Stimulated activated CD8-positive, alpha-beta memory T cell treated with anti-CD3 and anti-CD28 coated beads, Interleukin-7, amount 100 ng/mL, for 48 hours (primary cell): ENCODE measurements at places on chromosomes 13 and 19.

DNA sequence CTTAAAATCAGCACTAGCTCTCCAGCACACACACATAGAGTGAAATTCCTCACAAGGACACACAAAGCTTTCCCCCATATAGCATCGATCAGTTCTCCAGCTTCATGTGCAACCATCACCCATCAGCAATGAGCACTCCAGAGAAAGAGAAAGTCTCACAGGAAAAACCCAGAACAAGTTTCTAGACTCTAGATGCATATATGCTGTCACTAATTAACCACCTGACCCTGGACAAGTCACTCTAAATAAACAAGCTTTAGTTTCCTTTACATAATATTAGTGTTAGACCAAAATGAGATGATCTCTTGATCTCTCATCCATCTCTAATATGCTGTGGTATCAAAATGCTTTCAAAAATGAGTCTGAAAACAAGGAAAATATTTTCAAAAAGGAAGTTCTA is 81.2 kb downstream of the TBC1D4 start:
- no peak for DNase-seq

DNA sequence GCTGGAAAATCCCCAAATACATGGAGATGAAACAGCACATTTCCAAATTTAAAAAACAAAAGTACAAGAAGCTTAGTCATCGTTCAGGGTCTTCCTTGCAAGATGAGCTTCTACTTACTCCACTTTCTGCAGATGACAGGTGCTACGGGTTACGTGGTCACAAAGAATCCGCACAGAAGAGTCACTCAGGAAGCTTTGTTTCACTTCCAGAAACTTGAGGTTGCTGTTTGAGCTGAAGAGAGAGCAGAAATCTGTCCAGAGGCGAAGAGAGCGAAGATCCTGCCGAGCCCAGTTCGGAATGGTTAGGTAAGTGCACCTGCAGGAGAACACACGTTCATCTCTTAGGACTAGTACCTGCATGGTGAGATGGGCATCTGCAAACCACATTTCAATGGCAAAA is 9.4 kb downstream of the NLRP7 start:
- no peak for DNase-seq

DNA sequence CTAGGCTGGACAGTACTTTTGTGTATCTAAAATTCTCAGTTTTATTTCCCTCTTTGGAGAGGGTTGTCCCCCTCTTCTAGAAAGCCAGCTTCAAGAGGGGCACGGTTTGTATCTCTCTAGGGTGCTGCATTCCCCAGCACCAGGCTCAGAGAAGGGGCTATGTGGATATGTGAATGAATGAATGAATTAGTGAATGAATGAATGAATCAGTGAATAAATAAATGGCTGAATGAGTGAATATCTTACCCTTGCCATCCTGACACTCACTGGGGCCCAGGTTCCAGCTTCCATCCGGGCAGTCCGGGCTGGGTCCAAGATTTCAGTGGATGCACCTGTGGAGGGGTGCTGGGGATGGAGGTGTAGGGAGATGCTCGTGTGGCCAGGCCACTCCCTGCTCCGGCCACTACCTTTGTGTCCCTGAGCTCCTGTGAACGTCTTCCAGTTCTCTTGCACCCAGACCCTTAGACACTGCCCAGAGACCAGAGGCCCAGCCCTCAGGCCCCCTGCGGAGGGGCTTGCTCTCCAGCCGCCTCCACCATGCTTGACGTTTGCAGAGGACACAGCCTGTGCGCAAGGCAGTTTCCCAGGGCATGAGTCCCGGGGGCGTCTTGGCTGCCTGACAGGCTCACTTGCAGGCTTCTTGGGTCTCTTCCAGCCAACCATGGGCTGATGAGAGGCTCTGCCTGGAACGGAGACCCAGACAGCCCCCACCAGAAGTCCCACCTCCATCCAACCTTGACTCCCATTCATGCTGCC is 2.8 kb upstream of the KCNN1 start:
- no peak for DNase-seq

GRCh38 chr19:42563352-42564210 is 31.1 kb downstream of the CEACAM8 start:
- no peak for DNase-seq

DNA sequence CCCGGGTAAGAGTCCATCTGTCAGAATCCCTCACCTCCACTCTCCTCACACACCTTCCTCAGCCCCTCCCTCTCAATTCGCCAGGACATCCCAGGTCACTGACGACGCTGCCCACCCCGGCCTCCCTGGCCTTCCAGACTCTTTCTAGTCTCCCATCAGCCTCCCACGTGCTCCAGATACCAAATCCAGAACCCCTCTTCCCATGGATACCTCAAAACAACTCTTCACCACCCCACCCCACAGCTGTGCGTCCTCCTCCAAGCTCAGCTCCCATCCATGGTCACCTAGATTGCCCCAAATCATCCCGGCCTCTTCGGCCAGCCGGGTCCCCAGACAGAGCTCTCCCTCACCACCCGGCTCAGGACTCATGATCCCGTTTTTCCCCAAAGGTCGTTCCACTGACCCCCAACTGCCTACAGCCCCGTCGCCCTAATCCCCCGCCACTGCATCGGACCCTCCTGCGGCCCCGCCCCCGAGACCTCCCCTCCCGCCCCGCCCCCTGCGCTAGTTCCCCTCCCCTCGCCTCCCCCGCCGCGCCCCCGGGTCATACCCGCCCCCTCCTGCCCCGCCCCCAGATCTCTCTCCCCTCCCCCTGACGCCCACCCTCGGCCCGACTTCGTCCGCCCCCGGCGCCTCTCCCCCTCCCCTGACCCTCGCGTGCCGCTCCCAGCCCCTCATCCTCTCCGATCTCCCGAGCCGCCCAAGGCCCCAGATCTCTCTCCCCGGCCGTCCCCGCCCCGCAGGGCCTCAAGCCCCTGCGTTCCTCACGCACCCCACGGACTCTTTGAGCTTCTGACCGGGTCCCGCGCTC is 546 bp downstream of the UBXN6 start:
- no peak for DNase-seq

- DNase-seq = no peak
These were observed 587 bp downstream of the TMEM238 start for GRCh38 chr19:55383279-55384130.

DNA sequence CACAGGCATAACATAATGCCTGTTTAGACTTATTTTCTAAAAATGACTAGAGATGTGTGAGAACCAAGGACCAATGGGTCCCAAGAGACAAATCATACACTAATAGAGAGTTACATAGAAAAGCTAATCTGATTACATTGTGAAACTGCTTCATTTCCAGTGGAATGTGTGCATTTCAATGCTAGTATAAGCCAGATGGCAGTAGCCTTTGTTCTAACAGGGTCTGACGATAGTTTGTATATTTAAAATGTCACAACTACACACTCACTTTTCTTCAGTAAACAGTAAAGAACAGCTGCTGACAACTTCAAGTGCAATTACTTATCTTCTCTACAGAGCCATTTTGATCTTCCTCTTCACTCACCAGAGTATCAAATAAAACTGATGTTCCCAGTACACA is 4.3 kb upstream of the SLITRK5 start:
- no peak for DNase-seq

- DNase-seq = no peak
These were observed 7.8 kb downstream of the LYL1 start for GRCh38 chr19:13094771-13095392.

DNA sequence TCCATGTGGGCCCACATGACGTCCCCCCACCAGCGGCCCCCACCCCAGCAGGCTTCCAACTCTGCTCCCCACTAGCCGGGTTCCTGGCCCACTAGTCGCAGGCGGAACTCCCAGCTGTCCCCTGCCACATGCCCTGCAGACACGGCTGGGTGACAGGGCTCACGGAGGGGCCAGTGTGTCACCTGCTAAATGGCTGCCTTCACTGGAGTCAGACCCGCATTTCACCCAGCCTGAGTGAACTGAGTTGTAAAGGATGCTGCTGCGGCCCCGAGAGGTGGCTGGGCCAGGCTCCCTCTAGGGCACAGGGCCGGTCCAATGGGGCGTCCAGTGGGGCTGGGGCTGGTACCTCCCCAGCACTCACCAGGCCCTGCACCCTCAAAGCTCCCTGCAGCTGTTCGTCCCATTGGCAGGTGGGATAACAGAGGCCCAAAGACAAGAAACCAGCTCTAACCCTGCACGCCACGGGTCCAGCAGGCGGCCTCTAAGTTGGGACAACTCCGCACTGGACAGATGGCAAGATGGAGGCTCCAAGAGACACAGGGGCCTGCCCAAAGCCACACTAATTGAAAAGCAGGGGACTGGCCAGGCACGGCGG is 3.2 kb downstream of the LMNB2 start:
- no peak for DNase-seq

DNA sequence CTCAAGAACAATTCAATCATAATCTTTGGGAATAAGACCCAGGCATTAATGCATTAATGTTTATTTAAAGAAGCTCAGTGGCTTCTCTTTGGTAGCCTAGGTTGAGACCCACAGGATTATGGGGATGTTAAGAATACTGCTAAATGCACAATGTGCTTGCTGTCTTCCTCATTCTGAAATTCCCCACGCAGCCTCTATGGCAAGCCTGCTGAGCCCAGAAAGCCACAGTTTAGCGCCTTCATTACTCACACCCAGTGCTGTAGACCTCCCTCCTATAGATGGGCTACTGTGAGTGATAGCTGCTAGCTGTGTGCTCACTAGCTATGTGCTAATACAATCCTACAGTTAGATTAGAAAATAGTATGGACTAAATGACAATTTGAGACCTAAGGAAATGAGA is 90.6 kb downstream of the TNFSF13B start:
- no peak for DNase-seq

GRCh38 chr19:4555657-4556561 is 3.6 kb downstream of the SEMA6B start:
- no peak for DNase-seq

GRCh38 chr13:70424428-70424827 is 316.2 kb upstream of the KLHL1 start:
- DNase-seq = no peak

GRCh38 chr19:29873024-29873800 is 61.4 kb downstream of the CCNE1 start:
- DNase-seq = peak; percentile 32

- no peak for DNase-seq
These were observed 2.6 kb downstream of the UBXN6 start for GRCh38 chr19:4454747-4455718.

DNA sequence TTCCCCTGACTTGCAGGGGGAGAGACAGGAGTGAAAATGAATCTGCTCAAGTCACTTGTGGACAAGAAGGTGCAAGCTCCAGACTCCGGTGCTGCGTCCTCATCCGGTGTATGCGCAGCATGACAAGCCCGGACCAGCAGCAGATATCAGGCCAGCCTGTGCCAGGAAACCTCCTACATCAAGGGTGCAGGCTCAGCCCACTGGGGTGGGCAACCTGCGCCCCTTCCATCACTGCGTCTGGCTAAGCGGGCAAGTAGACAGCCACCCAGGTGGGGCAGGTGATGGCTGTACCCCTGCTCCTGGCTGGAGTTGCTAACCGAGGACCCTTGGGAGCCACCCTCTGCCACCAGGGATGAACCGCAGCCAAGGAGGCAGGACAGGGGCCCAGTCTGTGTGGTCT is 32.9 kb upstream of the SLC15A1 start:
- DNase-seq = no peak

DNA sequence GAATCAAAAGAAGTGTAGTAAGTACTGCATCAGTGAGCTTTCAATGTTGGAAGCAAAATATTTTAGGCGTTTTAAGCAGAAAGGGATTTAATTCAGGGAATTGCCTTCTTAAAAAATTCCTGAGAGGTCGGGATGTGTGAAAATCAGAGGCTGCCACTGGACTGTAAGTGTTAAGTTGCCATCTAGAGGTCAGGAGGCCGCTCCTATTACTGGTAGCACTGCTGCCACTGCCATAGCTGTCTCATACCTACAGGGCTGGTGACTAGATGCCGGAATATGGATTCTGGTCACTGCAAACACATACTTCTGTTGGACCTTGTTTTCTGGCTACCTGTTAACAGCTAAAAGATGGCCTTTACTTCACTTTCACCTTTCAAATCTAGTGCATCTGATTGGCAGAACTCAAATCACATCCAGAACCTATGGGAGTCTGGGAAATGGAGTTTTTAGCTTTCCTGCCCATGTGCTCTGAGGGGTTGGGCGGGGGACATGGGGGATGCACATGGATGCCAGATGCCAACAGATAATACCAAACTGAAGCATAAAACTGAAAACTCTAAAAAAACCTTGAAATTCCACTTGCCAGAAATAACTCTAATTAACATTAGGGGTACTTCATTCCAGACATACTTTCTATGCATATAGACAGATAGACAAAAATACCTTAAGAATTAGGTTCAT is 29.8 kb downstream of the DGKH start:
- no peak for DNase-seq

DNA sequence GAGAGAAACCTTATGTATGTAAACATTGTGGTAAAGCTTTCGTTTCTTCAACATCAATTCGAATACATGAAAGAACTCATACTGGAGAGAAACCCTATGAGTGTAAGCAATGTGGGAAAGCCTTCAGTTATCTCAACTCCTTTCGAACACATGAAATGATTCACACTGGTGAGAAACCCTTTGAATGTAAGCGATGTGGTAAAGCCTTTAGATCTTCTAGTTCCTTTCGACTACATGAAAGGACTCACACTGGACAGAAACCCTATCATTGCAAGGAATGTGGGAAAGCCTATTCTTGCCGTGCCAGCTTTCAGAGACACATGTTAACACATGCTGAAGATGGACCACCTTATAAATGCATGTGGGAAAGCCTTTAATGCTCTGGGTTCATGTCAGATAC is 24.7 kb downstream of the ZNF136 start:
- DNase-seq = no peak

DNA sequence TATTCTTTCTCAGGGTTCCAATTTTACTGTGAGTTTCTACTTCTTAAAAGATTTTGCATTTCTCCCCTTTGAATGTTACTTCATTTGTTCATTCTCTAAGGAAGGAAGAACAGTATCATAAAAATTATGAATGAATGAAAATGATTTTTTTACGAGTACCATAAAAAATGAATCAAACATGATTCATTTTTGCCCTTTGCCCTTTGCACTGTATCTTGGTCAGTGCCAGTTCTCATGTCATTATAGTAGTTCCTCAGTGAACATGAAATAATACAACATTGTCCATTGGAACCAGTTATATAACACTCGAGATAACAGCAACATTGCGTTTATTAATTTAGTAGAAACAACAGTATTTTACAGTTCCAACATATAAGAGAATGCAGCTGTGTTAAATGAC is 28.8 kb downstream of the FLT1 start:
- no peak for DNase-seq

DNA sequence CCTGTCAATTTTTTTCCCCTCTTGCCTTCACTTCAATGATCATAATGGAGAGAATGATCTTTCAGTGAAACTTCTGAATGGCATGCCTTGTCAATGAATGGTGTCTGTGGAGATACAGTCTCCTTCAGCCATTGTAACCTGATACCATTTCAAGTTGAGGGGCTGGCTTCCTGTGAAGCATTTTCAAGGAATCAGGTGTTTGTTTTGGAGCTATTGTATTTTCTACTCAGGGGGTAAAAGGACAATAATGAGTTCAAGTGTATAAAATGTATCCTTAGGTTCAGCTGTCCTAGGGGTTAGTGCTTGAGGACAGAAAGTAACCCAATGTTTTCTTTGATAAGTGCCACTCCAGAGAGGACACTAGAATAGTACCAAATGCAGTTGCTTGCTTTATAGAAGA is 23.8 kb upstream of the CBY2 start:
- no peak for DNase-seq
